Activated CD4-positive, alpha-beta T cell treated with anti-CD3 and anti-CD28 coated beads, Interleukin-2, amount 50 U/mL, for 4 hours (primary cell): ENCODE measurements at places on chromosomes 2 and 18.
A peak's percentile ranks its signal among the peaks of the same experiment; 100 is the strongest.

GRCh38 chr2:46653539-46653938 is 174.2 kb downstream of the TMEM247 start:
- no peak for DNase-seq

DNA sequence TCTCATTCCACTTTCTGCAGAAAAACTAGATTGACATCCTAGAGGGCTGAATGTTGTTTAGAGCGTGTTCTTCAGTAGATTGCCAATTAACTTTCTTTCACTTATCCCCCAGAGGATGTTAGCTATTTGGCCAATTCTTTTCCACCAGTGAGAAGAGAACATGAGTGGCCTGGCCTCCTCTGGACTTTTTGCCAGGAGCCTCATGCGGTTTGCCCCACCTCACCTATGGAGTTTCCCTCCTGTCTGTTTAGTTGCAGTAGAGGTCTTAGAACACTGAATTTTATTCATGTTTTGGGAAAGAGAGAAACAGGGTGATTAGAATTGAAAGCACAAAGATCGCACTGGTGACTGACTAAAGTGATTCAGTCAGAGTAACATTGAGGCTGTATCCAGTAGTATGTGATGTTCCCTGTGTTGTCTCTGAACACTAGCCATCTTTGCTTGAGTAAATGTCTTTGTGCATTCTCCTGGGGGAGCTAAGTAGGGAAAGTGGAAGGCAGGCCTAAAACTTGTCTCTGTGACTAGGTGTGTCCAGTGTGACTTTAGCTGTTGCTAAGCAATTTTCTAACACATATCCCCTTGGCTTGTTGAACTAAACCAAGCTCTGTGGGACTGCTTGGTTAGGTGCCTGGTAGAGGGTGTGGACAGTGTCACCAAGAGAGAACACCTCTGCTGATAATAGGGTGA is 34.0 kb downstream of the UGP2 start:
- DNase-seq = no peak

DNA sequence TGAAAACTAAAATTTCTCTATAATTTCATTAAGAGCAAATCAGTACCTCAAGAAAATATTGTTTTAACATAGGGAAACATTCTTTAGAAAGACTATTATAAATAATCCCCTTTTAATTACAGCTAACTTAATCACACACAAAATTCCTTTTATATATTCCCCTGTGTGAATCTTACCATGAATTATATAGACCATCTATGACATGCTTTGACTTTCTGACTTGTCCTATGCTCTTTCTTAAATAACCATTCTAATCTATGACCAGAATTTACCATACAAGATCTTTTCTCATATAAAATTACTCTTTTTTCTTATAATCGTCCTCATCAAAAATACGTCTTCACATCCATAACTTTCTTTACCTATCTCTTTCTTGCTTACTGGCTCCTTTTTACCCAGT is 824.2 kb upstream of the FAM98A start:
- DNase-seq = no peak

- peak; percentile 27 for DNase-seq
Observed at GRCh38 chr2:224038049-224038829, 847 bp downstream of the SERPINE2 start.

- no peak for DNase-seq
Observed at GRCh38 chr2:170155022-170155722, 22.8 kb upstream of the MYO3B start.
